Muscle of arm (tissue), 14 donors: ENCODE measurements at places on chromosomes 4 and X. TPM values are rescaled to one million over a fixed set of nuclear protein-coding genes. Genes with fewer than 3 reads are reported as not detected.

DNA sequence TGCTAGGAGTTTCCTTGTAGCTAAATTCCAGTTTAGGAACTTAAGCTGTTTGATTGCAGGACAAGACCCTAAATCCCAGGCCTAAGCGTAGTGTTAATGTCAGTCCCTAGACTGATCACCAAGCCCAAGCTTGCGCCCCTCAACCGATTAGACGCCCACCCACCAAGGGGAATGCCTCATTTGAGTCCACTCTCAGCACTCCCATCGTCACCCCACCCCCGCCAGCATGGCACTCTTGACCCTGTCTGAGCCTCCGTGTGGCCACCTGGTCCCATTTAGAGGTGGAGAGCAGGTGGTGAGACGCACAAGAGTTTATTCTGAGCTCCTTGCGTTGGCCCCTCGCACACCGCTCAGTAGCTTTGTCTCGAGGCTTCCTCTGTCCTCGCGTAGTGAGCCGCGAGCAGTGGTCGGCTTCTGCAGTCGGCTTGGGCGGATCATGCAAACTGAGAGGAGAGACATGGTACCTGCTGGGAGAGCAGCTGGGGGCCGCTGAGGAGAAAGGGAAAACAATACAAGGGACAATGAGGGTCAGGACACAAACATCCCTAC, 48.5 kb upstream of the ZNF157 start:
- DNase-seq = no peak

DNA sequence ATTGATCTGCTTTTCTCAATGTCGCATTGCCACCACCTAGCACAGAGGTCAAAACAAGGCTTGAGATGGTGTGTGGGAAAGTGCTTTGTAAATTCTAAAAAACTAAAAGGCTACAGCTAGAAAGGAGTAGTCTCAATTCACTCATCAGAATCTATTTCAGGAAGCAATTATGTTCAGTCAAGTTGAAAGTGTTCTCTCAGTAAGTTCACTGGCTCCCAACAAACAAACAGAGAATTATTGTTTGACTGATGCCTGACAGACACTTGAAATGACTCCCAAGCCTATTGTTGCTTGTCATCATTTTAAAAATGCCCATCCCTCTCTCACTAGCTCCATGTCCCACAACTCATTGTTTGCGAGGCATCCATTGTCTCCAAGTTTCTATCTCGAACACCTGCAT, 419.6 kb upstream of the CPEB2 start:
- DNase-seq = no peak

DNA sequence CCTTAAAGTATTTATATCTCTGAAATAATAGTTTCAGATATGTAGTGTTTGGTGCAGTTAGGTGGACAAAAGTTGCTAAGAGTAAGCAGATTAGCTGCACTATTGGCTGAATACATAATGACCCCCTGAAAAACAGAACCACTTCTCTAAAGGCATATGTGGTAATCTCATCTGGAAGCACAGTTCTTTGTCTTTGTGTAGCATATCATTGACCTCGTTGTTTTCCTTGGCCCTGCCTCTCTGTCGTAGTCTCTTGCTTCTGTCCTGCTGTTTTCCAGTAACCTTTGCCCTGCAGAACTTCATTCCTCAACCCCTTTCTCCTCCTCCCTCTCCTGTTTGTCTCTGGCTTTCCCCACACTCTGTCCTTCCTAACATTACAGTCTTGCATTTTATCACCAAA, 41.4 kb downstream of the JADE3 start:
- no peak for DNase-seq

DNA sequence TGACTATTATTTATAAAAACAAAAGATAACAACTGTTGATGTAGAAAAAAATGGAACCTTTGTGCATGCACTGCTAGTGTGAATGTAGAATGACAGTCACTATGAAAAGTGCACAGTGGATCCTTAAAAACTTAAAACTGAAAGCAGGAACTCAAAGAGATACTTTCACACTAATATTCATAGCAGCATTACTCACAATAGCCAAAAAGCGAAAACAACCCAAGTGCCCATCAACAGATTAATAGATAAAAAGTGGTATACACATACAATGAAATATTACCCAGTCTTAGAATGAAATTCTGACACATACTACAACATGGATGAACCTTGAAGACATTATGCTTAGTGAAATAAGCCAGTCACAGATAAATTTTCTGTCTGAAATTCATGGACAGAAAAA, 23.8 kb downstream of the CENPC start:
- DNase-seq = no peak

GRCh38 chr4:28014469-28014868, 1153.8 kb downstream of the STIM2 start:
- no peak for DNase-seq

- DNase-seq = no peak
These were observed 58.0 kb upstream of the ZFP42 start for GRCh38 chr4:187937557-187937956.

GRCh38 chr4:110621839-110622751, 782 bp downstream of the PITX2 start:
- no peak for DNase-seq

DNA sequence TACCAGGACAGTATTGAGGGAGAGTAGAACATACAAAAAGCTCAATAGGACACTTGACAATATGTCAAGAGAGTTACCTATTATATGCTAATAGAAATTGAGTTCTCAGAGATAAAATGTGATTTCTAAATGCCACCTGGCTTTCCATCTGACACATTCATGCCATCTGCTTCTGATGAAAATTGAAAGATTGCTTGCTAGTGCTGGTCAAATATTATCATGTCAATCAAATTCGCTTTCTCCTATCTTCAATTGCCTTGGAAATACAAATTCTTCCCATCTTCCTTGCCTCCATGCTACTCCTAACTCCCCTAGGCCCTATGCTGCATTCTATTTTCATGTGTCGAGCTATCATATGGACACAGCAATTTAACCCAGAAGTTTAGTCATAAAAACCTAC, 1076.9 kb downstream of the ARAP2 start:
- DNase-seq = no peak

GRCh38 chr4:2073808-2074481, 14.8 kb downstream of the NAT8L start:
- no peak for DNase-seq

DNA sequence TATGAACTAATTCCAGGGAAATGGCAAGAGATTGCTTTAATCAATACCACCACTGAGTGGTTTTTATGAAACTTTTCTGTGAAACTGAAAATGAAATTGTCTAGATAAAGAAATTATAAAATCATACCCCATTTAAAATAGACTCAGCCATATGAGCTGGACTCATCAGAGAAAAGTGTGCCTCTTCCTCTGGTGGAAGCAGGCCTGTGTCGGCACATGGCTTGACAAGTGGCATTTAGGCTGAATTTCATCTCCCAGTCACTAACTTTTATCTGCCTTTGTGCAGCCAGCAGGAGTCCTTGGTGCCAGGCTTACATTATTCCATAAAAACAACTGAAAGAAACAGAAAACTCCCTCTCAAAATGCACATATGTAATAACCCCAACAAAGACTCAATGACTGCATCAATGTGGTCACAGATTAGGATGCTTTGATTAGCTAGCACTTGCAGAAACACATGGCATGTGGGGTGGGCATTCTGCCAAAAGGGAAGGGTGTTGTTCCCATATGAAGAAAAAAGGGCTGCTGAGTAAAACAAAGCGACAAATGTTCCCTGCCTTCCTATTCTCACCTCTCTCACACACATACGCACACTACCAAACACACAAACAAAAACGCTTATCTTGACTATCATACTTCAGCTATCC, 232.3 kb downstream of the PABPC4L start:
- peak; percentile 1 for DNase-seq

- no peak for DNase-seq
These were observed 41.0 kb downstream of the MID1 start for GRCh38 chrX:10579112-10580011.

- DNase-seq = no peak
These were observed 24.4 kb upstream of the LHFPL1 start for GRCh38 chrX:112704187-112704586.

DNA sequence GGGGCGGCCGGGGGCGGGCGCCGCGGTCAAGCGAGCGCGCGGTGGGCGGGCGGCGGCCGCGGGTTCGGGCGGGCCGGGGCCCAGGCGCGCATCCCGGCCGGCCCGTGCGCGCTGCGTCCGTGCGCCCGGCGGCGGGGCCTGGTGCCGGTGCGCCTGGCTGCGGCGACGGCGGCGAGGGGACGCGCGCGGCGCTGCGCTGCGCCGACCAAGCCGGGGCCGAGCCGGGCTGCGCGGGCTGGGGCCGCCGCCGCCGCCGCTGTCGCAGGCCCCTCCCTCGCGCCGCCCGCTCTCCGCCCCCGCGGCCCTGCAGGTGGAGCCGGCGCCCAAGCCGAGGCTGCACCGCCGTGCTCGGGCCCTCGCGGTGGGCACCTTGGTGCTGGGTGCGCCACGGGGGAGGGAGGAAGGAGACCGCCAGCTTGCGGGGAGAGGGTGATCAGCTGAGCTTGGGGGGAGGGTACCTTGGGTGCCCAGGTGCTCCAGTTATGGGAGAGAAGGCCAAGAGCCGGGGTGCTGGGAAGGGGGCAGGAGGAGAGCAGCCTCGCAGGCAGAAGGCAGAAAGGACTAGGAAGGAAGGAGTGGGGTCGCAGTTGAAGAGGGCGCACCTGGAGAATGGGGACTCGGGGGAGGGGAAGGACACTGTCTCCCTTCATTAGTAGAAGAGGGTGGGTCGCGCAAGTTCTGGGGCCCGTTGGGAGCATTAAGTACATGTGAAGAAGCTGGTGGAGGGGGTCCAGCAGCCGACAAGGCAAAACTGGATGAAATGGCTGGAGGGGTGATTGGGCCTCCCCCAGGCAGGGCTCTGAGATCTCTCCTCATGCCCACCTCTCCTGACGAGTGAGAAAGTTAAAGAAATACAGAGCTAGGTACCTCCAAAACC, at the start of gene PPP2R2C:
Gene PPP2R2C (minus strand): TSS at position 228 of the 877 bp plus-strand sequence. CDS start 385 bp downstream, outside the sequence.
- DNase-seq = no peak

DNA sequence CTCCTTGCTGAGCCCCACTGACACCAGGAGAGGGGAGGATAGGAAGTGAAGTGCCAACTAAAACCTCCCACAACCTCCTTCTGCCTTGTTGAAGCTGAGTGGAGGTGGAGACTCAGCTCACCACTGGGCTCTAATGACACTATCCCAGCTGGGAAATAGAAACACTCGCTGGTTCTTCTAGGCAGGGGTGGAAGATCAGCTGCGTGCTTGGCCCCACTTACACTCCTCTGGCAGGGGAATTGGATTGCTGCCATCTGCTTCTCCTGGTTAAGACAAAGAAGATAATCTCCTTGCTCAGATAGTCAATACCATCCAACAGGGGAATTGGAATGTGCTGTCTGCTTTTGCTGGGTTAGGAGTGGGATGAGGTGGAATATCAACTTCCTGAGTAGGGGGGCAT, 392.5 kb downstream of the ZNF674 start:
- DNase-seq = no peak

DNA sequence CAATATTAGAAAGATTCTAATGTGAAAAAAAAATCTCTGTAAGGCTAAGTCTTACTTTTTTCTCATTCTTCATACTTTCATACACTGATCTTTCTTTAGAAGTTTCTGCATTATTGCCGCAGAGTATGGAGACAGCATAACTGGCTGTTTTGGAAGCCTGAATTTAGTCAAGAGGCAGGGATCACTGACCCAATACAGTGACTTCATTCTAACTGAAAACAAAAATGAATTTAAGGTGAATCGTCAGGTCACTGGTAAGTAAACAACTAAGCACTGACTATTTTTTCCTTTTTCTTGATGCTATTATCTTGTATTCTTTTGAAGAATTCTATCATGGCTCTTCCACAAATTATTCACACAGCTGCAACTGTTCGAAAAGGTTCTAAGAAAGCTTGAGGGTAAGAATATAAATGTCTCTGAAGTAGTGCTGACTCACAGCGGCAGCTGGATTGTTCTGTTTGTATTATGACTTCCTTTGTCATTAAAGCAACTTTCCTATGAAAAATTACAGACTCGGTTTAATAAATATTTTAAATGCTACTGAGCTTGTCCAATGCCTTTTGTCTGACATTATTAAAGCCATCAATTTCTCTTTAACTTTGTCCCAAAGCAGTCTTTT, 609.3 kb downstream of the FSTL5 start:
- DNase-seq = no peak

GRCh38 chrX:72366178-72366577, 60.5 kb upstream of the CITED1 start:
- no peak for DNase-seq

DNA sequence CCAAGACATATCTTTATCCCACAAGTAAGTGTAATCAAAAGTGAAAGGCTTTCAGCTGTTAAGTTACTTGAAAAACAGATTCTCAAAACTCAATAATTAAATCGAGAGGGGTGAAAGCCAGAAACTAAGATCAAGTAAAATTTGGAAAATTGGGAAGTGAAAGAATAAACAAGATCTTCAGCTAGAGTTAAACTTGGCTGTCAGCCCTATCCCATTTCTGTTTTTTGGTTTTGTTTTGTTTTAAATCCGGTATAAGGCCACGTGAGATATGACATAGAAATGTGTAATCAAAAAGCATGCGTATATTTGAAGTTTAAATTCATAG, 856.8 kb downstream of the STIM2 start:
- no peak for DNase-seq

DNA sequence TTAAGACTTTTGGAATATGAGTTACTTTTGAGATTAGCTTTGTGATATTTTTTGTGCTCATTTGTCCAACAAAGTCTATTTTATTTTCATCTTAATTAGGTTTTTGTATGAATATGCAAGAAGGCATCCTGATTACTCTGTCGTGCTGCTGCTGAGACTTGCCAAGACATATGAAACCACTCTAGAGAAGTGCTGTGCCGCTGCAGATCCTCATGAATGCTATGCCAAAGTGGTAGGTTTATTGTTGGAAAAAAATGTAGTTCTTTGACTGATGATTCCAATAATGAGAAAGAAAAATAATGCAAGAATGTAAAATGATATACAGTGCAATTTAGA, 10.8 kb downstream of the ALB start:
- no peak for DNase-seq

DNA sequence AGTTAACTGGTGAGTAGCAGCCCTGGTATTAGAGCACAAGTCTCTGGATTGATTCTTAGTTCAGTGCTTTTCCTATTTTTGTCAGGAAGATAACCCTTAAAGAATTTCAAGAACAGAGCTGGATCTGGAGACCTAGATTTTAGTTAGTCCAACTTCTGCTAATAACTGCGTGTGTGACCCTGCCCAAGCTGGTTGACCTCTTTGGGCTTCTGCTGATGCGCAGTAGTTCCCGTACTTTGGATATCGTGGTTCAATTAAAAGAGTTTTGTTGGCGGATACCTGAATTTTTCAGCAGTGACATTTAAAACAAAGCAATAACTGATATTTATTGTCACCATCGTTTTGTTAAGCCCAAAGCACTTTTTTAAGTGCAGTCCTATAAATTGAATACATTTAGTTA, 9.3 kb downstream of the MSMO1 start:
- no peak for DNase-seq

GRCh38 chr4:609400-610050, 15.8 kb upstream of the PDE6B start:
- DNase-seq = no peak

PRR32 gene
- polyA plus RNA-seq = 124 TPM

SYN1 gene
- polyA plus RNA-seq = 11.8 TPM

TRPC5OS gene
- not detected for polyA plus RNA-seq

SPANXA2 gene
- polyA plus RNA-seq = not detected

GPR50 gene
- polyA plus RNA-seq = not detected

MAGEE2 gene
- 0.62 TPM for polyA plus RNA-seq

RTL5 gene
- polyA plus RNA-seq = 11.1 TPM

MCF2 gene
- 0.33 TPM for polyA plus RNA-seq

STS gene
- polyA plus RNA-seq = 14.2 TPM

FGF16 gene
- polyA plus RNA-seq = 3.9 TPM

NPY5R gene
- 0.23 TPM for polyA plus RNA-seq

AFM gene
- polyA plus RNA-seq = 0.09 TPM
